ENCODE measurements at places on chromosomes 13 and 19. TPM values are rescaled to one million over a fixed set of nuclear protein-coding genes. Genes with fewer than 3 reads are reported as not detected.

DNA sequence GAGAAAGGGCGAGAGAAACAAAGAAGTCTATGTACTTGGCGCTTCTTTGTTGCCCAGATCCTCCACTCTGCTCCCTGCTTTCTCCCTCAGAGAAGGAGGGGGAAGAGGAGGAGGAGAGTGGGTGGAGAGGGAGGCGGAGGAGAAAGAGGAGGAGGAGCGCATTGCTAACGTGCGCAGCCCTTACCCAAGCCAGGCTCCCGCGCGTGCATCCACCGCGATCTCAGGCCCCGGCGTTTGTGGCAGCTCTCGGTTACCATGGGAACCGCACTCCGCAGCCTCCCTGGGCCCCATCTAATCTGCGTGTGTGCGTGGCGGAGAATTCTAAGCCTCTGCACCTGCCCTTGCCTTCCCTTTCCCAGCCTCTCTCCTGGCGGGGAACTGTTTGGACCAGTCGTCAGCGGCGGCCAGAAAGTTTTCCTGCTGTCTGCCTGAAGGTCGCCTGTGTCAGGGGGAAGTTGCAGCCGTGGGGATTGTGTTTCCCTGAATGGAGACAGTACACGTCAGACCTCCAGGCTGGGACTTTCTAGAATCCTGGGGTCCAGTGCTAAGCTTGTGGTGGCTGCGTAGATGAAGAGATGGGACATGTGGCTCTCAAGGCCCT, at the start of gene ERICH6B:
TSS of gene ERICH6B (minus strand) at position 239 of the 601 bp plus-strand sequence. CDS start 18,734 bp downstream, outside the sequence.
- no peak for DNase-seq

DNA sequence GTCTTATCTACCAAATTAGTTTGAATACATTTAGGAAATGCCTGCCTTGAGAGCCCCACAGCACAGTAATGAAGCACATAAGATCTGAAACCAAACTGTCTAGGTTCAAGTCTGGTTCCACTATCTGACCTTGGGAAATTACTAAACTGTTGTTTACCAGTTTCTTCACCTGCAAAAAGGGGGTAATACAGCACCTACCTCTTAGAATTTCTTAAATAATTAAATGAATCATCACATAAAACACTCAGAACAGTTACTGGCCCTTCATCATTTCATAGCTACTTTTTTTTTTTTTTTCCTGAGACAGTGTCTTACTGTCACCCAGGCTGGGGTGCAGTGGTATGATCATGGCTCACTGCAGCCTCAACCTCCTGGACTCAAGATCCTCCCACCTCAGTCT, 59.6 kb downstream of the USP12 start:
- no peak for DNase-seq

DNA sequence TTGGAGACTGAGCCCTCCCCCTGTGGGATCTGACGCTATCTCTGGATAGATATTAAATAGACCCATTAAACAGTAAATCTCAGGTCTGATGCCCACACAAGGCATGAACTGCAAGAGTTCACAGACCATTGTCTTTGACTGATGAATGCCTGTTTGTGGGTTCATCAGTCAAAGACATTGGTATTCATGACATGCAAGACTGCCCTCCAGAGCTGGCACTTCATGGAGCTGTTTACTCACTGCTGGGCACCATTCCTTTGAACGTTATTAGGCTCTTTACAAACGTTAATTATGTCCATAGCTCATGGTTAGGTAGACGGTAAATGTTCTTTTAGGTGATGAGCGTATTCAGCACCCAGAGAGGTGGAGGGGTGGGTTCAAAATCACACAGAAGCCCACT, 111.8 kb upstream of the PABPC3 start:
- DNase-seq, result no peak

DNA sequence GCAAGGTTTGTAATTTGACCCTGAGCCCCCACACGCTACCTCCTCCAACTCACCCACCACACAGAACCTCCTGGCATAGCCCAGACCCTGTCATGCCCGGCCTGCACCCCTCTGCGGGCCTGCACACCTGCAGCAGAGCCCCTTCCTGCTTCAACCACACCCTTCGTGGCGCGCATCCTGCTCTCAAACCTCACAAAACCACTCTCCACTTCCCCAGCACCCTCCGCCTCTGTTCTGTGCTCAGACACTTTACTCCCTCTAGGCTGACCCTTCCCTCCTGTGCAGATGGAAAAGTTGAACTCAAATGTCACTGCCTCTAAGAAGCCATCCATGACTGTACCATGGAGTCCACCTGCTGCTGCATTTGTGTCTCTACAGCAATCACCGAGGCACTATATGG, 28.5 kb downstream of the FAAP24 start:
- peak; percentile 20 for DNase-seq

- DNase-seq, result no peak
Observed at GRCh38 chr13:112784811-112785482, 95.1 kb downstream of the ATP11A start.

DNA sequence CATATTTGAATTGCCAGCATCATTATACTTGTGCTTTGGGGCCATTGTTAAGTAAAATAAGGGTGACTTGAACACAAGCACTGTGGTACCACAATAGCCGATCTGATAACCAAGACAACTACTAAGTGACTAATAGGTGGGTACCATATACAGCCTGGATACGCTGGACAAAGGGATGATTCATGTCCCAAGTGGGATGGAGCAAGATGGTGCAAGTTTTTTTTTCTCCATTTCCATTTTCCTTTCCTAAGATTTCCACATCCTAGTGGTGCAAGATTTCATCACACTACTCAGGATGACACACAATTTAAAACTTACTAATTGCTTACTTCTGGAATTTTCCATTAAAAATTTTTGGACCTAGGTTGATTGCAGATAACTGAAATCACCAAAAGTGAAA, 15.1 kb downstream of the BRCA2 start:
- DNase-seq, result no peak

- DNase-seq, result no peak
Observed at GRCh38 chr19:10823690-10824089, 12.3 kb downstream of the TMED1 start.

DNA sequence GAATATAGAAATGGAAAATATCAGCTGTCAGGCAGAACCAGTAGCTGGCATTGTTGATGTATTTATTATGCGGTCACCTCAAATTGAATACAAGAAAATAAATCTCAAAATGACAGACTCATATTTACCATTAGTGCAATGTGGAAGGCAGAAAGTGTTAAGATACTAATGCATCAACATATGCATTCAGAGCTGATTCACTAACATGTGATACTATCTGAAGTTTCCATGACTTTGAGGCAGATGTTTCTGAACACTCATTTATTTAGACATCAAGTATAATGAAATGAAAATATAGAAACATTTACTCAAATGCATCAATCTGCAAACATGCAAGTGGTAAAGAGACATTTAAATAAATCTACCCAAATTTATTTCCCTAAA, 474.2 kb upstream of the SLC10A2 start:
- no peak for DNase-seq

- no peak for DNase-seq
Observed at GRCh38 chr13:107553838-107554237, 661.5 kb downstream of the LIG4 start.

The GIPC3 gene
- total RNA-seq, result 0.64 TPM

- no peak for DNase-seq
Observed at GRCh38 chr13:51802631-51803418, 1.1 kb downstream of the DHRS12 start.

GRCh38 chr13:75352641-75353327, 129.2 kb downstream of the TBC1D4 start:
- DNase-seq, result no peak

GRCh38 chr13:114162533-114162922, 16.5 kb upstream of the CFAP97D2 start:
- no peak for DNase-seq

DNA sequence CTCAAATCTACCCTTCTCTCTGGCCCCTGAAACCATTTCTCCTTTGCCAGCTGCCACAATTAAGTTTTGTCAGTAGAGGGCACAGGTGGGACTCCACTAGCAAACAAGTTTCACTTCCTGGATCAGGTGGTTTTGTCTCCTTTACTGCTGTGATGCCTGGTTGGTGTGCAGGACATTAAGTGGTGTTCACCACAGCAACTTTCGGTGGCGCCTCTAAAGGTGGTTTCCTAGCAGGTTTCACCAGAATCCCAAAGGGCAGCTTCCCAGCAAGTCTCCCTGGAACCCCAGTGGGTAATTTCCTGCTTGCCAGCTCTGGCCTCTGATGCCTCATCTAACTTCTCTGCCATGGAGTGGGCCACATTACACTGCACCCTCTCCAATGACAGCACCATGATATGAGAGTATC, 16.6 kb downstream of the MED4 start:
- no peak for DNase-seq
